ENCODE measurements at places on chromosomes 7 and 10. TPM values are rescaled to one million over a fixed set of nuclear protein-coding genes. Genes with fewer than 3 reads are reported as not detected.

Gene ATP5MK
- 425 TPM for total RNA-seq

DNA sequence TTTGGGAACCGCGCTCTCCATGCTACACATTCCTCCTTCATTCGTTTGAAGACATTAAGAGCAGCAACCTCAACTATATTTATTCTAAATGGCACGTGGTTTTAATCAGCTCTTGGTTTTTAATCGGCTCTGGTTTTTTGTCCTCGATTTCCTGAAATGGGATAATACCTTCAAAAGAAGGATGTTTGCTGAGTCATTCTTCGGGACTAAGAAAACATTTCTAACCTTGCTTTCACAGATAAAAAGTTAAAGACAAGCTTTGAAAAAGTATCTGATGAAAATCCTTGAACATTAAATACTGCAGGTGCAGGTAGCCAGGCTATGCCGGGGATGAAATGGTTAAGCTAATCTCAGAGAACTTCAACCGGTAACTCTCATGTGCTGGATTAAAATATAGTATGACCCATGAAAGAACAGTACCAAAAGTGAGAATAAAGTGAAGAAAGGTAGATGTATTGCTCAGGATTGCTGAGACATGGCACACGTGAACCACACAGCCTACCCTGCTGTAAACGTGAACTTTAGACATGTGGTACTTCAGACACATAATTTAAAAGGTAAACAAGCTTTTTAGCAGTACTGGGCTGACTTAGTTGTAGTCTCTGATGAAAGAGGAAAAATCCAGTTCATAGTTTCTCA is 89.1 kb downstream of the PTPRN2 start:
- H3K27me3 ChIP-seq = peaks cover 14% of the 10 kb centered on the region
- no peak overlapping the region for H3K4me3 ChIP-seq
- H3K36me3 ChIP-seq = no peaks in the 10 kb centered on the region
- H3K4me1 ChIP-seq = no peaks in the 10 kb centered on the region

Gene SLC13A4
- total RNA-seq = not detected

DNA sequence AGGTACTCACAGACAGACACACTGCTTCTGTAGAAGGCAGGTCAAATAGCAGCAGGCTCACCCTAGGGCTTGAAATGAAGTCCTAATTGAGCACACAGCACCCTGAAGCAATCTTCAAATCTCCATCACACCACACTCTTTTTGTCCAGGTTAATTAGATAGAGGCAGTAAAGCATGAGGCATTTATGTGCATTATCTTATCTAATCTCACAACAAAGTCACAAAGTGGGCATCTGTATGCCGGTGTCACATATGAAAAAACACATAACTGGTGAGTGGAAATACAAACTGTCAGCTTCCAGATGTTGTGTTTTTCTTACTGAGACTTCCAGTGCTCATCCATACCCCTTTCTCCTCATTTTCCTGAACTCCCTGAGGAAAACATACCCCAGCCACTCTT is 63.8 kb upstream of the NRBF2 start:
- no peaks in the 10 kb centered on the region for H3K36me3 ChIP-seq
- H3K27ac ChIP-seq = no peak overlapping the region
- H3K4me1 ChIP-seq = peaks cover 9% of the 10 kb centered on the region
- DNase-seq = no peak
- H3K27me3 ChIP-seq = peaks cover 44% of the 10 kb centered on the region

DNA sequence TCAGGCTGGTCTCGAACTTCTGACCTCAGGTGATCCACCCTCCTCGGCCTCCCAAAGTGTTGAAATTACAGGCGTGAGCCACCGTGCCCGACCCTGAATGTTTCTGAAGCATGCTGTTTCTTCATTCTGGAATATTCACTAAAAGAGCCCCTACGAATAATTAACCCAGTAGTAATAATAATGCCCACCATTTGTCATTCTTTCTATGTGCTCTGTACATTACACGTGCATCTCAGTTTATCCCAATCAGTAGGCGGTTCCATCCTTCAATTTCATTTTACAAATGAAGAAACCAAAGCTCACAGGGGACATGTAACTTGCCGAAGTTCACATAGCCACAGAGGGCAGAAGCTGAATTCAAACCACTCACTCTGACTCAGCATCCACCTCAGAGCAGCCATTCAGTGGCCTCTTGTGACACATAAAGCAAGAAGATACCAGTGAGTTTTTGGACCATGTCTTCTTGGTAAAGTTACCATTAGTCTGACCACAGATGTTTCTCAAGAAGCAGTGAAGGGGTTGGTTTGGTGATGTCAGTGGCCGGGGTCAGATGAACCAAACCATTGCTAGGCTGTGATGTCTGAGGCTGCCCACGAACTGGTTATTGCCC is 71.9 kb upstream of the DUSP5 start:
- H3K36me3 ChIP-seq = no peaks in the 10 kb centered on the region
- no peaks in the 10 kb centered on the region for H3K27me3 ChIP-seq
